ENCODE measurements at places on chromosomes 3 and 15. TPM values are rescaled to one million over a fixed set of nuclear protein-coding genes. Genes with fewer than 3 reads are reported as not detected.

WDR93 gene
- under 0.01 TPM for total RNA-seq

ZMYND10 gene
- 0.97 TPM for total RNA-seq

MOBP gene
- total RNA-seq, result not detected

ATP2B2 gene
- total RNA-seq, result not detected

MYO5C gene
- not detected for total RNA-seq

PHLDB2 gene
- total RNA-seq, result 82.1 TPM

CLDND1 gene
- 54.4 TPM for total RNA-seq

ACTRT3 gene
- 5.2 TPM for total RNA-seq

C3orf70 gene
- total RNA-seq, result 4.2 TPM

AEN gene
- total RNA-seq, result 81.6 TPM

CGNL1 gene
- total RNA-seq, result 0.43 TPM

CELSR3 gene
- total RNA-seq, result 1.7 TPM

TEX264 gene
- 37.7 TPM for total RNA-seq

SCAANT1 gene
- total RNA-seq, result not detected

AHSG gene
- total RNA-seq, result not detected

LRRN1 gene
- total RNA-seq, result under 0.01 TPM

NOX5 gene
- 0.64 TPM for total RNA-seq

MBNL1 gene
- 445 TPM for total RNA-seq

SMCO1 gene
- under 0.01 TPM for total RNA-seq

SLC12A8 gene
- total RNA-seq, result 33.2 TPM

GOLGA6A gene
- not detected for total RNA-seq

CYP11A1 gene
- 0.64 TPM for total RNA-seq

FANCD2OS gene
- total RNA-seq, result not detected

OR5H1 gene
- not detected for total RNA-seq

SCAPER gene
- 9.1 TPM for total RNA-seq

LRRC2 gene
- total RNA-seq, result 5.2 TPM

NDN gene
- 35.1 TPM for total RNA-seq

NR1I2 gene
- under 0.01 TPM for total RNA-seq

HIGD2B gene
- total RNA-seq, result 0.32 TPM

GOLGA6D gene
- not detected for total RNA-seq

HTR3E gene
- not detected for total RNA-seq

CLRN1 gene
- not detected for total RNA-seq

FAM240A gene
- not detected for total RNA-seq

SAMMSON gene
- total RNA-seq, result not detected
